ENCODE measurements at places on chromosomes 7 and 10.
A peak's percentile ranks its signal among the peaks of the same experiment; 100 is the strongest.

- DNase-seq, result peak; percentile 34
These were observed 66.3 kb downstream of the PRKAG2 start for GRCh38 chr7:151810441-151811232.

GRCh38 chr7:158581440-158582088 lies 6.1 kb downstream of the PTPRN2 start:
- no peak for DNase-seq

- no peak for DNase-seq
These were observed 95.4 kb upstream of the INSIG1 start for GRCh38 chr7:155202106-155202871.

DNA sequence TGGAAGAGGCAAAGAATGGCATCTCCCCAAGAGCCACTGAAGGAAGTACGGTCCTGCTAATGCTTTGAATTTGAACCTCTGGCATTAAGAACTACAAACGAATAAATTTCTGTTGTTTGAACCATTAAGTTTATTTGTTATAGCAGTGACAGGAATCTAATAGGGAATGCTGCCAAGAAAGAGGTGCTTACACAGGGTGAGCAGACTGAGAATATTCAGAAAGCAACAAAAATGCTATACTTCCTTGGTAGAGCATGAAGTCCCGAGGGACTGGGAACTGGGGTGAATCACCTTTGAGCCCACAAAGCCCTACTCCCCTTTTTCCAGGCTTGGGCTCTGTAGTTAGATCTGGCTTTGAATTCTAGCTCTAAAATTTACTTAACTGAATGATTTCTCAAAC lies 45.0 kb downstream of the PANK1 start:
- no peak for DNase-seq

- DNase-seq, result peak; percentile 71
These were observed 38.8 kb downstream of the TMEM60 start for GRCh38 chr7:77759294-77759889.

DNA sequence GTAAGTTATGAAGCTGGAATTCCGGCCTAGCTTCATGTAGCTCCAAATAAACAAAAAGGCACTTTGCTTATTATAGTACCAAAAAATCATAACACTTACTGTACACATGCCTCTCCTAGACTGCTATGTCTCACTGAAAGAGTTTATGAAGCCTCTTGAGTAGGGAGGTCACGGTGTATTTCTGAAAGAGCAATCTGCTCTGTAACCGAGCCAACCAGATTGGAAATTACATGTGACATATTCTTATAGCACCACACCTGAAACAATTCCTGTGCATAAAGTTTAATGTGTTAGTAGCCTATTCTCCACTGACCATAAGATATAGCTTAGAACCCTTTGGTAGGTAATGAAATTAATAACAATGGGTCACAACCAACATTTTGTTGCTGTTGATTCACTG lies 1.3 kb upstream of the FAM3C start:
- no peak for DNase-seq

- no peak for DNase-seq
These were observed 319.7 kb upstream of the POM121L12 start for GRCh38 chr7:52715701-52716100.

DNA sequence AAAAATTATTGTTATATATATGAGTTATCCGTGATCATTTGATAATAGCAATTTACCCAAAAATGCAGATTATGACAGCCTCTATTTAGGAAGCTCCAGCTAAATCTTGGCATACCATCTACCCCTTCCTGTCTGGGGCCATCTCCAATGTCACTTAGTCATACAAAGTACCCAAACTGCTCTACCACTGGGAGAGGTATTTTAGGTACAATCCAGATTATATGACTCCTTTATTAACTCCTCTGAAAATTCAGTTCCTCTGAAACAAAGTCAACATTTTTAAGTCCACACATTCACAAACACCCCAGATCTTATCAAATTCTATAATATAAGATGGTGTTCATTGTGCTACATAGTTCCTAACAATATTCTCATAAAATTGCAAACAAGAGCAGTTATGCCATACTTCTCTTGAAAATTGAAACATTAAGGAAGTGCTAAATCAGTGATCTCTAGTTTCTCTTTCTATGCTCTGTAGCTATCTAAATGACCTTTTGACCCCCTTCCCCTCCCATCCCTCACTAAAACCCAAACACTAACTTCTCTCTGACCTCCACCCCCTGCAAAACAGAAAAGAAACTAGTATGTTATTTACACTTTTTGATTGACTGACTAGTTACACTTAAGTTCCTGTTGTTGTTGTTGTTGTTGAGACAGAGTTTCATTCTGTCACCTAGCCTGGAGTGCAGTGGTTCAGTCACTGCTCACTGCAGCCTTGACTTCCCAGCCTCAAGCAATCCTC lies 16.4 kb downstream of the HOXA1 start:
- DNase-seq, result no peak

GRCh38 chr7:122143376-122143750 lies 686 bp downstream of the AASS start:
- no peak for DNase-seq

GRCh38 chr7:119197877-119198527 lies 973.5 kb downstream of the ANKRD7 start:
- DNase-seq, result peak; percentile 69

DNA sequence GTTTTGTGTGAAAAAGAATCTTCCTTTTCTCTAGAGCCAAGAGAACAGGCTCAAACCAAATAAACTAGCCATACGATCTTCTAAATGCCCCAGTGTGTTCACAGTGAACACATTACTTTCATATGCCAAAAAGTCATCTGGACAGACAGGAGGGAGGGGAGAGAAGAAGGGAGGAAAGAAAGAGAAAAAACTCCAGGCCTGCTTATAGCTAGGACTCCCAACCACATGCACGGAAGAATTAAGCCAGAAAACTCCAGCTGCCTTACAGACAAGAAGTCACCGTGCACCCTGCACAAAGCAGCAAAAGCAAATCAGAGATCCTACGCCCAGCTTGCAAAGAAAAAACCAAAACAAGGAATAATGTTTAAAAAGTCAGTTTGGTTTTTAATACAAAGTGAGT lies 34.3 kb downstream of the SNX8 start:
- no peak for DNase-seq

DNA sequence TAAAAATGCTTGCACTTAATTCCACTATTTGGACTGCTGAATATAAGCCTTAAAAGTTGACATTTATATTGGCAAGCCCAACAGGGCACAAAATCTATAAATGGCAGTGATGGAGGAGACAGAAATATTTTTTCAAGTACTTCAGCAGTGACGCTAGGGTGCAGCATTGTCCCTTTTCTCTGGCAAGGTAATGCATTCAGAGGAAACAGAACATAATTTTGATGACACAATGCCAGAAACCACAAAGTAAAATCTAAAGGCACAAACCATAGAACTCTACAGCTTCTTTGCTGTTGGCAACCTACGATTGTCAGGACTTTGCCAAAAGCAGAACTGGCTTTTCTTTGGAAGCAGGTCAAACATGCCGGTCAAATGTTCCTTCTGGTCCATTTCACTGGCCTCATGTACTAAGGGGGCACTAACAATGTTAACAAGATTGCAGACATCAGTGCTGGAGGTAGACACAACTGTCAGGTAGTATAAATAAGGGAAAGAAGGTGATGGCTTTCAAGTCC lies 30.9 kb upstream of the FAM133B start:
- peak; percentile 66 for DNase-seq

DNA sequence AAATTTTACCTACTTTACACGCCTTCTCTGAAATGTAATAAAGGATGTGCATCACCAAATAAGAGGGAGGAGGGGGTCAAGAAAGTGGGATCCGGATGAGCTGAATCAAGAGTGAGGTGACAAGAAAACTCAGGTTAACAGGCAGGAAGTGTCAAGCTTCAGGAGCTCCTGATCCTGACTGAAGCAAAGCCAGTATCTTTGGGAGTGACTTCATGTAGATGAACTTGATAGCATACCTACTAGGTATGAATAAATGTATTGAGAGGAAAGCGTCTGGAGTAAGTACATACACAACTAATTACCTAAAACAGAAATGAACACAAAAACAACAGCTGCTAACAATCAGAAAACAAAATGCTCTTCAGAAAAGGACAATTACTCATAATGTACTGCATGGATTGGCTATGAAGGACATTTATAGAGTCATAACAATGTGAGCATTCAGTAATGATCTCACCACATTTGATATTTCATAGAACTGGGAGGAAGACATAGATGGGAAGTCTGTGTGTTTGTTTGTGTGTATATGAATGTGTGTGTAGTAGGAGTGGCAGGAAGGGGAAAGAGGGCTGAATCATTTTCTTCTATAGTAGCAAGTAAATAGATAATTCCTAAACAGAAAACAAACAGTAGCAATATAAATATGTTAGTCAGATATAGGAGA lies 29.4 kb downstream of the PRKG1 start:
- DNase-seq, result no peak

GRCh38 chr10:114638821-114639625 lies 19.1 kb downstream of the ABLIM1 start:
- DNase-seq, result no peak

- DNase-seq, result no peak
These were observed 179.8 kb upstream of the ASAH2 start for GRCh38 chr10:50431133-50431532.

DNA sequence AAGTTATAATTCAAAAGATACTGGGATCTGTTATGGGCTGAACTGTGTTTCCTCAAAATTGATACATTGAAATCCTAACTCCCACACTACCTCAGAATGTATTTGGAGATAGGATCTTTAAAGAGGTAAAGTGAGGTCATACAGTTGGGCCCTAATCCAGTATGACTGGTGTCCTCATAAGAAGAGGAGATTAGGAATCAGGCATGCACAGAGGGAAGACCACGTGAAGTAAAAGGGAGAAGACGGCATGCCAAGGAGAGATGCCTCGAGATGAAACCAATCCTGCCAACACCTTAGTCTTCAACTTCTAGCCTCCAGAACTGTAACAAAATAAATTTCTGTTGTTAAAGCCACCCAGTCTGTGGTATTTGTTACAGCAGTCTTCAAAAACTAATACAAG lies 5.9 kb upstream of the CFAP69 start:
- no peak for DNase-seq

GRCh38 chr7:88452646-88453045 lies 146.0 kb upstream of the STEAP4 start:
- DNase-seq, result no peak

GRCh38 chr10:93495654-93496321 lies 624 bp upstream of the CEP55 start:
- peak; percentile 51 for DNase-seq

- no peak for DNase-seq
These were observed 125.2 kb downstream of the SLIT1 start for GRCh38 chr10:97060441-97061084.

- no peak for DNase-seq
These were observed 1.9 kb downstream of the UBE2H start for GRCh38 chr7:129950933-129951225.

DNA sequence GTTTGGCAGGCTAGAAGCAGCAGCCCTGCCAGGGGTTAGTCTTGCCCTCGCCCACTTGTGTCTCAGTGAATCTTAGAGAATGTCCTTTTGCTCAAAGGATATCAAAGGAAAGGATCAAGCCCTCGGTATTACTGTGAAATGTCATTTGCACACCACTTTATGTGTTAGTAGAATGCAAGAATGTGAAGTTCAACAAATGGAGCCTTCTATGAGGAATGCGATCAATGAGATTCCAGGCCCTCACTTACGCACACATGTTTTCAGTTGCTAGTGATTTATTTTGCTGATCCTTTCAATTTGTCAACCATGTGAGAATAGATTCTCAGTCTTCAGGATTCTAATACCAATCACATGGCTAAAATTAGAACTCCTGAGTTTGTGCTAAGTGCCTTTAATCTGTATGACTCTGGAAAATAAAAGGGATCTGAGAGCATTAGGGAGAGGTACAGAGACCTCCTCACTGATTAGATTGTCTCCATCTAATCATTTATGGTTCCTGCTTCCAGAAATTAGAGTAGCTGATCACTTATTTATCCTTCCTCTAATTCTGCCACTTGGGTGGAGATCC lies 123.0 kb upstream of the SP4 start:
- no peak for DNase-seq

GRCh38 chr7:91463330-91463729 lies 199.1 kb downstream of the FZD1 start:
- no peak for DNase-seq

DNA sequence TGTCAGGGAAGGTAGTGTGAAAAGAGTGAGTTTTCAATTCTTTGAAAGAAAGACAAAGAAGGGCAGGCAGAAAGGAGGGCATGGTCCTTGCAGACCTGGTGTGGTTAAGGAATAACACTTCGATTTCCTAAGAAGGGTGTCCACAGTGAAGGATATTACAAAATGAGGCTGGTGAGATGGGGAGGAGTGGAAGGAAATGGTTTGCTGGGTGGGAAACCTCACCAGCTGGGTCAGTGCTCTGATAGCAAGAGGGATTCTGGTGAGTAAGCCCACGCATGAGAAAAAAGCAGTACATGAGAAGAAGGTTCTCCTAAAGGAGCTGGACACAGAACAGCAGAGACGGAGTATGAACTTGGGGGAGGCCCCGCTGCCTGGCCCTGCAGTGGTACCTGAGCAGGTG lies 230.6 kb upstream of the PLXNA4 start:
- DNase-seq, result no peak

DNA sequence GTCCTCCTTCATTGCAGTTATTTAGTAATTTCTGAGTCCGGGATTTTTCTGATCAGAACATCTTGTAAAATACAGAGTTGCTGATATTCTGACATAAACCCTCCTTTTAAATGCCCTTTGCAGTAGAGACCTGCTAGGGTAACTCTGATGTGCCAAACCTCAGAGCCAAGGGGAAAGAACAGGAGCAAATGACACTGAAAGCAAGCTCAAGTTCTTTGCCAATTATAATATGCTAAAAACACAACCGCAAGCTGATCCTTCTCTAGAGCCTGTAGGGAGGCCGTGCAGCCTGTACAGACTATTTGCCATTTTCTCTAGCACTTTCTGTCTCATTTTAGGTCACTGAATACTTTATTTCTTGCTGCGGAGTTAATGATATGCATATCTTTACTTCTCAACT lies 240.4 kb downstream of the CAMK1D start:
- no peak for DNase-seq

GRCh38 chr7:25579778-25580075 lies 351.4 kb upstream of the NPVF start:
- no peak for DNase-seq

GRCh38 chr7:99325592-99326407 lies at the start of gene ARPC1A:
ARPC1A (plus strand) TSS chr7:99325898; CDS start chr7:99333354, 7,456 bp downstream.
- peak; percentile 82 for DNase-seq

- no peak for DNase-seq
These were observed 127.4 kb downstream of the ELAPOR2 start for GRCh38 chr7:86932038-86932512.

- no peak for DNase-seq
These were observed 105.2 kb upstream of the NOBOX start for GRCh38 chr7:144508702-144509101.

Data from NCI-H1694 (cell line).